Stomach (tissue), 19 donors: ENCODE measurements at places on chromosomes 5 and 9. TPM values are rescaled to one million over a fixed set of nuclear protein-coding genes. Genes with fewer than 3 reads are reported as not detected.

- H3K4me3 ChIP-seq: no peak overlapping the region
- H3K27ac ChIP-seq: peak overlapping the region; percentile 27
- no peaks in the 10 kb centered on the region for H3K36me3 ChIP-seq
- no peaks in the 10 kb centered on the region for H3K27me3 ChIP-seq
Measured at GRCh38 chr5:53031695-53032096, 42.5 kb downstream of the ITGA2 start.

GRCh38 chr5:37867654-37868053 is 27.8 kb upstream of the GDNF start:
- H3K4me3 ChIP-seq: no peak overlapping the region
- H3K36me3 ChIP-seq: no peaks in the 10 kb centered on the region
- no peaks in the 10 kb centered on the region for H3K4me1 ChIP-seq
- H3K27ac ChIP-seq: no peak overlapping the region

DNA sequence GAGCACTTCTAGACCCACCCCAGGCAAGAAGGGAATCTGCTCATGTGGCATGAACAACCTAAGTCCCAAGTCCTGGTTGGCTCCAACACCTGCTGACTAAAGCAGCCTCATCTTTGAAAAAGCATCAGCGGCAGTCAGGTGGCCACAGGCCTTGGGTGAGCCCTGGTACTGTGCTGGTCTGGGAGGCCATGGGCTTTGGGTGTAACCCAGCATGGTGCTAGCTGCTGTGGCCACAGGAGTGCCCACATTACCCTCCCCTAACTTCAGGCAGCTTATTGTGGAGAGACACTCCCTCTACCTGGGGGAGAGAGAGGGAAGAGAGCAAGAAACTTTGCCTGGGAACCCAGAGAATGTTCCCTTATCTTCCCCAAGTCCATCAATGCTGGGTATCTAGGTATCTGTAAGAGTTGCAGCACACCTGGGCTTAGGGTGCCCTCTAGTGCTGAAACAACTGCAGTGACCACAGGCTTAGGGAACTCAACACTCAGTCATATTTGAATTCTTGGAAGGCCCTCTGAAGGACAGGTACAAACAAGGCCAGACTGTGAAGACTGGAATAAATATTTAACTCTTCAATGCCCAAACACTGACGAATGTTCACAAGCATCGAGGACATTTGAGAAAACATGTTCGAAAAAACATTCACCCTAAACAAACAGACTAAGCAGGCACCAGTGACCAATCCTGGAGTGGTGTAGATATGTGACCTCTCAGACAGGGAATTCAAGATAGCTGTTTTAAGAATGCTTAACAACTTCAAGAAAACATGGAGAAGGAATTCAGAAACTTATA is 69.9 kb upstream of the OR2K2 start:
- H3K27ac ChIP-seq: no peak overlapping the region
- peaks cover 99% of the 10 kb centered on the region for H3K36me3 ChIP-seq
- no peaks in the 10 kb centered on the region for H3K27me3 ChIP-seq
- H3K4me1 ChIP-seq: no peaks in the 10 kb centered on the region

- no peak overlapping the region for H3K27ac ChIP-seq
- peak; percentile 71 for DNase-seq
- H3K4me3 ChIP-seq: no peak overlapping the region
- no peaks in the 10 kb centered on the region for H3K4me1 ChIP-seq
Measured at GRCh38 chr5:14457476-14457875, 124.1 kb upstream of the OTULINL start.

DNA sequence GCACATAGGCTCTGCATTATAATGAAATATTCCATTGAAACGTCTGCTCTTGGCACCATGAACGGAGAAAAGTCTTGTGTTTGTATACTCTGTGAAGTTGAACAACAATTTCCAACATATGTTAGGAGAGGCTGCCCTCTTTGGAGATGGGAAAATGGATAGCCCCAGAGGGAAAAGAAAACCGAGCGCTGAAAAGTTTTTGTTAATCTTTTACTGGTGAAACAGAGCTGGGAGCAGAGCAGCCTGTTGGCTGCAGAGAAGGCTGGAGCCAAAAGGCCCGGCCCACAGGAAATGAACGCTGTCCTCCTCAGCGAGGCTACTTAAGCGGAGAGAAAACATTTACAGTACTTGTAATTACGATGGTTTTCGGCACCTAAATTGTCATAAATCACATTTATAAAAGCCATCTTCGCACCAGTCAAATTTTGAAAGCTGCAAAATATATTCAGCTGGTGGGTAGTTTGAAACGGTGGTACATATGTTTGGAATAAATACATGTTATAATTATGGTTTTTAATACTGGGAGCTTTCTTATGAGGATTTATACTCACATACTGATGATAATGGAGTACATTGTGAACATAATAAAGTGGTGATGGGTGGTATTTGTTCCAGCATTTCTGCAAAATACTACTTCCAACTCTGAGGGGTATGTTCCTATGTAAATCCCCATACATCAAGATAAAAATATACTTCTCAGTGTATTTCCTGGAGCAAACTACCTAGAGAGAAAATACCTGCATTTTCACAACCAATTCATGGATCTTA is 129.6 kb upstream of the CNTLN start:
- peak; percentile 90 for DNase-seq
- no peaks in the 10 kb centered on the region for H3K4me1 ChIP-seq
- H3K27ac ChIP-seq: peak overlapping the region; percentile 30
- no peak overlapping the region for H3K4me3 ChIP-seq
- H3K36me3 ChIP-seq: no peaks in the 10 kb centered on the region

- no peaks in the 10 kb centered on the region for H3K36me3 ChIP-seq
- no peak for DNase-seq
Measured at GRCh38 chr5:106658150-106658549, 1012.6 kb downstream of the EFNA5 start.

DNA sequence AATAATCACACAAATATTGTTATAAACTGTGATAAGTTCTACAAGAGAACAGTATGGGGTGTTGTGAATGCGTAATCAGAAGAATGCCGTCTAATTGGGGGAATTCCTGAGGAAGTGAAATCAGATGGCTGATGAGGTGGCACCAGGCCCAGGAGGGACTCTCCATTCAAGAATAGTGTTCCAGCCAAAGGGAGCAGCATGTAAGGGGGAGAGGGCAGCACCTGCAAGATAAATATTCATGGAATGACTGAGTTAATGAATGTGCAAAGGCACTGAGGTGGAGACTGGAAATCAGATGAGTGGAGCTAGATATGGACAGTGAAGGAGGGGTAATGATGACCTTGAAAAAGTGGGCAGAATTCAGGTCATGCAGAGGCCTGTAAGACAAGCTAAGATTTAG is 250.6 kb downstream of the ARRDC3 start:
- H3K27me3 ChIP-seq: no peaks in the 10 kb centered on the region
- no peak overlapping the region for H3K4me3 ChIP-seq
- H3K27ac ChIP-seq: no peak overlapping the region
- no peaks in the 10 kb centered on the region for H3K36me3 ChIP-seq
- DNase-seq: no peak

GRCh38 chr9:133129001-133129795 is 8.2 kb upstream of the RALGDS start:
- H3K4me1 ChIP-seq: peaks cover 77% of the 10 kb centered on the region
- H3K4me3 ChIP-seq: no peak overlapping the region
- no peaks in the 10 kb centered on the region for H3K36me3 ChIP-seq
- H3K27ac ChIP-seq: peak overlapping the region; percentile 98
- no peaks in the 10 kb centered on the region for H3K27me3 ChIP-seq

DNA sequence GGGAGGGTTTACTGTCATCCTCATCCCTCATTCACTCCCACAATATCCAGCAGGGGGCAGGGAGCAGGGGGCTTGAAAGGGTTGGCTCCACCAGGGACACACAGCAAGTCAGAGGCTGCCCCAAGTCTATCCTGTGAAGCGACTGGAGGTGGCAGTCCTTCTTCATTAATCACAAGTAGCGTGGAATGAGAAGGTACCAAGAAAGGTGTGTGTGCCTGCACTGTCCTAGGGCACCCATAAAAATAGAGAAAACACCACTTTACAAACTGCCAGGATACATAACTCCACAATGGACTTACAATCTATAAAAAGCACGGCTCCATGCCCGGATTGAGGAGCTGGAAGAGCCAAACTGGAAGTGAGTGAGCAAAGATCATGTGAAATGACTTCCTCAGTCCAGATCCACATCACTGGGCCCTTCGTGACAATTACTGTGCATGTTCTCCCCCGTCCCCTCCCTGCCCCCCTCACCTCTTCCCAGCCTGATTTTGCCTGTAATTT is 183.9 kb downstream of the SLIT3 start:
- H3K4me1 ChIP-seq: no peaks in the 10 kb centered on the region
- no peaks in the 10 kb centered on the region for H3K36me3 ChIP-seq
- H3K27ac ChIP-seq: no peak overlapping the region
- peak; percentile 23 for DNase-seq

- H3K36me3 ChIP-seq: peaks cover 8% of the 10 kb centered on the region
- DNase-seq: no peak
Measured at GRCh38 chr9:131854896-131855613, 115.2 kb upstream of the RAPGEF1 start.

The ZBTB26 gene
- total RNA-seq: 7.0 TPM

The CTSL gene
- total RNA-seq: 4.9 TPM

The MYO10 gene
- total RNA-seq: 129 TPM

The CTNNAL1 gene
- total RNA-seq: 56.2 TPM

The RABGAP1 gene
- total RNA-seq: 52.3 TPM
